Right cardiac atrium (tissue), 5 donors: ENCODE measurements at places on chromosomes 5 and 9. TPM values are rescaled to one million over a fixed set of nuclear protein-coding genes. Genes with fewer than 3 reads are reported as not detected.

DNA sequence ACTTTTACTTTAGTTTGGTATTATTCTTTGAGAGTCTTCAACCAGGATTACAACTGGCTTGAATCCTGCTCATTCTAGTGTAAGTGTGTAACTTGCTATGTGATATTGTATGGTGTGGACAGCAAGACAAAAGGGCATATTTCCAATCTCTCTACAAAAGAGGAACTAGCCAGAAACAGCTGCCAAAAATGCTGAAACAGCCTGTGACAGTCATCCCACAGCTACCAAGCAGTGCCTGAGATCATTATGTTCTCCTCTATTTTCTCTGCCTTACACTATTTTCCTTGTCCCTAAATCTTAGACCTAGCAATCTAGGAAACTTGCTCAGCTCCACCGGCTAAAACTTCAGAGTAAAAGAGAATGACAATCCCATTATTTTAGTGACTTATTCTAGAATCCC is 42.8 kb downstream of the WDR41 start:
- DNase-seq = no peak

DNA sequence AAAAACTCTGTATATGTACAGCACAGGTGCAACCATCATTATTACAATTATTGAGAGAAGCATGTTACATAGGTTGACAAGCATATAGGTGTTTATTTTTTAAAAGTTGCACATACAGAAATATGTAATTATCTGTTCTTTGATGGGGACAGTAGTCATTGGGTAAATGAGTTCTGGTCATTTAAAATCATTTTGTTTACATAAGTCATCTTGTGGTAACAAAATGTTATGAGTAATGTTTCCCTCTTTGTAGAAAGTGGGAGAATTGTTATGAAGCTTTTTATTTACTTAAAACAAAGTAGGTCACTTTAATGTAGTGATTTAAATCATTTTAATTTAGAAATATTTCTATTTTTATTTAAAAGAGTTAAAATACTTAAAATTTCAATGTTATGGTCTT is 33.8 kb upstream of the FBXL17 start:
- DNase-seq = no peak

GRCh38 chr5:43804041-43804440 is 201.1 kb downstream of the NNT start:
- DNase-seq = no peak

Gene POU5F2
- 0.57 TPM for total RNA-seq

- DNase-seq = no peak
These were observed 8.7 kb downstream of the SETD9 start for GRCh38 chr5:56918054-56918453.

GRCh38 chr5:13359344-13359743 is 585.1 kb downstream of the DNAH5 start:
- no peak for DNase-seq

DNA sequence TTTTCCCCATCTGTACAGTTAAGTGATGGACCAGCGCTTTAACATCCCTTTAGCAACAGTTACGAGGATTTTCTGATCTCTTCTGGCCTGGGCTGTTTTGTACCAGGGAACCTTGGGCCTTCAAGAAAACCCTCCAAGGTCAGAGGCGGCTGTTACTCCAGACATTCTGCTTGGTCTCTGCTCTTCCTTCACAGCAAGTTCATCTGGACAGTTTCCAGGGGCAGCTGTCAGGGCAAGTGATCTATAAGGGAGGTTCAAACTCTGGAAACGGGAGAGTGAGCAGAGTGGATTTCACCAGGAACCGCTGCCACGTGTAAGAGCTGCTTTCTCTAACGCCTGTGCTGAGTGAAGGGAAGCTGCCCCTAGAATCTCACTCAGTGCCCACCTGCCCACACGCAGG is 36.7 kb downstream of the ZNF618 start:
- no peak for DNase-seq

GRCh38 chr5:39414426-39414825 is 10.4 kb downstream of the DAB2 start:
- no peak for DNase-seq

DNA sequence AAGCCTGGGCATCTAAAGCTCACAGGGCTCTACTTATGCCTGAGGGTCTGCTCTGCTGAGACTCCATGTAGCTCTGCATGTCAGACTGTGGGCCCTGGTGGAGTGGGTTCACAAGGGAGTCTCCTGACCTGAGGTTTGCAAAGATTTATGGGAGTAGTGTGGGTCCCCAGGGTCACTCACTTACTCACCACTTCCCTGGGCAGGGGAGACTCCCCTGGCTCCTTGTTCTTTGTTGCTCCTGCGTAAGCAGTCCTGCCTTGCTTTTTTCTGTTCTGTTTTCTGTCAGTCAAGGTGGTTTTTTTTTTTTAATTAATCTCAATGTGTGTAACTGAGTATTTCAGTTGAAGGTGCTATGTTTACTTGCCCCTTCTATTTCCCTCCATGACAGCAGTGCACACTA is 256.6 kb downstream of the TMEM38B start:
- no peak for DNase-seq

DNA sequence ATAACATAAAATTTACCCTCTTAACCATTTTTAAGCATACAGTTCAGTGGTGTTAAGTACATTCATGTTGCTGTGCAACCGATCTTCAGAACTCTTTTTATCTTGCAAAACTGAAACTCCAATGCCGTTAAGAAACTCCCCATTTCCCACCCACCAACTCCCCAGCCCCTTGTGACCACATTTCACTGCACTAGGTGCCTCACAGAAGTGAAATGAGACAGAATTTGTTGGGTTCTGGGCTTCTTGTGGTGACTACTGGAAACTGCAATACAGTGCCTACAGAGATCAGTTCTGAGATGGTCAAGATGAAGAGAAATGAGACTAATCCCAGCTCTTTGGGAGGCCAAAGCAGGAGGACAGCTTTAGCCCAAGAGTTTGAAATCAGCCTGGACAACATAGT is 202.1 kb upstream of the SLC30A5 start:
- DNase-seq = no peak

DNA sequence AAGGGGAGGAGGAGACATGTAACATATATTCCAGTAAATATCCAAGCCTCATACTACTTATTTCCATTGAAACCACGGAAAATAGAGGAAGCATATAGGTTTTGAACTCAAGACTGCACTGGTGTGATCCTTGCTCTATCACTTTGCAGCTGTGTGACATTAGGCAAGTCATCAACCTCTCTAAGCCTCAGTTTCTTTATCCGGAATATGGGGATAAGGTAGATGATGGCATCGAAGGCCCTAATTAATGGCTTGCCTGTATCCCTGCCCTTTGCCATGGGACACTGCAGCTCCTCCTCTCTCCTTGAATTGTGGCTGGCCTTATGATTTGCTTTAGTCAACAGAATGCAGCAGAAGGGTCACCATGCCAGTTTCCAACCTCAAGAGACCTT is 6.9 kb downstream of the SHB start:
- DNase-seq = no peak

Gene GABRG2
- not detected for total RNA-seq

Gene ZDHHC12
- 9.2 TPM for total RNA-seq

DNA sequence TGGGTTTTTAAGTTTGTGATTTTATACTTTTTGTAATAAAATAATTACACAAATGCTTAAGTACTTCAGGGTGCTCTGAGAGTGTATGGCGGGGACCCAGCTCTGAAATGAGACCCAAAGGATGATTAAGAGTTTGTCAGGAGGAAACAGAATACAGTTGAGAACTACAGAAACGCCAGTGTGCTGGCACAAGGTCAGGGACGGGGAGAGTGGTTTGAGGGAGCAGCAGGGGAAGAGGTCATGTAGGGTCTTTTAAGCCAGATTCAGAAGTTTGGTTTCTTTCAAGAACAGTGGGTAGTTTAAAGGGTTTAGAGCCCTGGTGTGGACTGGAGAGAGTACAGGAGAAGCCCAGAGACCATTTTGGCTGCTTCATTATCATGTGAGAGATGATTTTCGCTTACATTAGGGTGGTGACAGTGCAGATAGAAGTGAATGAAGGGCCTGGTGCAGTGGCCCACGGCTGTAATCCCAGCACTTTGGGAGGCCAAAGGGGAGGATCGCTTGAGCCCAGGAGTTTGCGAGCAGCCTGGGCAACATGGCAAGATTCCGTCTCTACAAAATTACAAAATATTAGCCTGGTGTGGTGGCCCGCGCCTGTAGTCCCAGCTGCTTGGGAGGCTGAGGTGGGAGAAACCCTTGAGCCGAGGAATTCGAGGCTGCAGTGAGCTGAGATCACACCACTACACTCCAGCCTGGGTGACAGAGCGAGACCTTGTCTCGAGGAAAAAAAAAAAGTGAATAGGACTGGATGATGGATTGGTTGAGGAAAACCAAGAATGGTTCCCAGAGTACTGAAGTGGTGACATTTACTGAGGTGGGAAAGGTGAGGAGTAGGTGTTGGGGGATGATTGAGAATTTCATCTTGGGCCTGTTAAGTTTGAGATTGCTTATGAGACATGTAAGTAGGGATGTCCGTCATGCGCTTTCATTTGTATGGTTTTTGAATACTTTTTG is 1.4 kb upstream of the ETF1 start:
- DNase-seq = no peak

Gene TMED9
- total RNA-seq = 102 TPM

Gene ALAD
- total RNA-seq = 43.6 TPM

- DNase-seq = no peak
These were observed 374.0 kb downstream of the NFIB start for GRCh38 chr9:13939701-13940490.

Gene SURF2
- 12.8 TPM for total RNA-seq

DNA sequence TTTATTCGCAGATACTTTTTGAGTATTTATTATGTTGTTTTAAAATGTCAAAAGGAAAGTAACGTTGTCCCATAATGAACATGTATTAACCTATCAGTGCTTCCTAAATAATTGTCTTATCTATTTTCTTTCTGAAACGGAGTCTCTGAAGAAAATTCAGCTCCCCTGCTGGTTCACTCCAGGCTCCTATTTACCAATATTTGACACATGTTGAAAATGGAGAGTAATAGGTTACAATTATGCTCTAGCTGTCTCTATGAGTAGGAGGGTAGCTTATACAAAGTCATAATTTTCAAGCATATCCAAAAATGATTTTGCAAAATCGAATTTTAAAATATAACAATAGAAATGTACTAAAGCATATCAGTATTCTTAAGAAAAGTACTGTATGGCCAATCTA is 844.1 kb downstream of the CDH18 start:
- no peak for DNase-seq

Gene SLC6A19
- not detected for total RNA-seq

Gene OR1J2
- not detected for total RNA-seq

- no peak for DNase-seq
These were observed 50.0 kb downstream of the ATPSCKMT start for GRCh38 chr5:10199692-10200091.

- no peak for DNase-seq
These were observed 3.5 kb downstream of the MSANTD3 start for GRCh38 chr9:100430286-100430940.

DNA sequence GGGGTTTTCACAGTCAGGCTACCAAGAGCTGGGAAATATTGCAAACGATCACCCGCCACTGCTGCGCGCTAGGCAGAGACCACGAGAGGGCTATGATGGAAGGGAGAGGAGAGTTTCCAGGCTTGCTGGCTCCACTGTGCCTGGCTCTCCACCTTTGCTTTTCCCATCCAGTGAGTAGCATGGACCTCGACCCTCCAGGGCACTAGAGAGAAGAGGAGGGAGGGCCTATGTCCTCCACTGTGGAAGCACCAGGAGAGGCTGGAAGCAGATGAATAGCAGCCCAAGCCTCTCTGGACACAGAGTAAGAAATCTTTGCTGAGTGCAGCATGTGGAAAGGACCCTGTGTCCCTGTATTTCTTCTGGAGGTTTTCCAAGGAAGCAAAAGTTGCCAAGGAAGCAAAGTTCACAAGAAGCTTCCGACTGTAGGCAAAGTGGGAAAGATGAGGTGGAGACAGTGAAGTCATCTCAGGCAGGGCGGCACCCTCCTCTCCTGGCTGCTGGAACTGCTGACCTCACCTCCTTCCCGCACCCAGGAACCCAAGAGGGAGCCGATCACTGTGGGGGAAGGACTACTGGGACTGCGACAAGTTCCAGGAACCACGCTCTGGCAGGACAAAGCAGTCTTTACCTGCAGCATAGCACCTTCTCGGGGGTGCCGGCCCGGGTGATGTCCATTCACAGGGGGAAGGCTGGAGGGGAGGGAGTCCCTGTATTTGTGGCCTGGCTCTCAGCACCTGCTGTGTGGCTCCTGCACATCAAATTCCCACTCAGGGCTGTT is 79.6 kb downstream of the CSNK1A1 start:
- DNase-seq = peak; percentile 52

Gene PCSK1
- total RNA-seq = 1.4 TPM

Gene PALM2AKAP2
- 87.1 TPM for total RNA-seq

- DNase-seq = no peak
These were observed 8.1 kb upstream of the TSPAN17 start for GRCh38 chr5:176639208-176639607.

- DNase-seq = no peak
These were observed 10.4 kb upstream of the FIBCD1 start for GRCh38 chr9:130949188-130950038.

DNA sequence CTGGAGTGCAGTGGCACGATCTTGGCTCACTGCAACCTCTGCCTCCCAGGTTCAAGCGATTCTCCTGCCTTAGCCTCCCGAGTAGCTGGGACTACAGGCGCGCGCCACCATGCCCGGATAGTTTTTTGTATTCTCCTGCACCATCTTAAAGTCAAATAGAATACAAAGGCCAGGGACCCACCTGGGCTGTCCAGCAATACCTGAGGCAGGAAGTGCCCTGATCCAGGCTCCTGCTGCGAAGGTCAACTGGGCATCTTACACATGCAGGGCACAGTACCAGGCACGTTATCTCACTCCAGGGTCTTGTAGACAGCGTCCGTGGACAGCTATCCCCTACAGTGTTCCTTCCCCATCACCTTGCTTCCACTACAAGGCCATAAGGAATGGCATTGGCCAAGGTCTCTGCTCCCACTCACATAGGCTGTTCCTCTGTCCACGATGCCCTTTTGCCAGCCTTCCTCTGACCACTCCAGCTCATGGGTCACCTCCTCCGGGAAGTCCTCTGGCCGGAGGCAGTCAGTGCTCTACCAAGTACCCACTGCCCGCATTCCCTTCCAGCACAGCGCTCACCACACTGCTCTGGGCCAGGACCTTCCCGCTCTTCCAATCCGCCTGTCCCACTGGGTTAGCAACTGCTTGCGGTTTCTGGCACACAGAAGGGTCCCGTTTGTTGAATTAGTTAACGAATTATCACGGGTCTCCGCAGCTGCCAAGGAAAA is 978 bp downstream of the P4HA2 start:
- DNase-seq = peak; percentile 46

GRCh38 chr5:126659805-126660482 is 59.2 kb downstream of the PHAX start:
- no peak for DNase-seq

DNA sequence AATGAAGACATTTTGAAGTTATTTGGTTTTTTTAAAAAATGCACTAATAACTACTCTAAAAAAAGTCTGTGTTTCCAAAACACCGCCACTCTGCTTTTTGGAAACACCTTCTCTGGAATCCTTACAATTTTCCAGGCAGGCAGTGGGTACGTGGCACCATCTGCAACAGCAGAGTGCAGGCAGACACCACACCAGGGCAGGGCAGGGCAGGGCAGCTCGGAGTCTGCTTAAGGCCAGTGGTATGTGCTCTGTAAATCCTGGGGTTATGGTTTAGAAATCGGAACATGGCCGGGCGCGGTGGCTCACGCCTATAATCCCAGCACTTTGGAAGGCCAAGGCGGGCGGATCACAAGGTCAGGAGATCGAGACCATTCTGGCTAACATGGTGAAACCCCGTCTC is 97.6 kb downstream of the TLE1 start:
- no peak for DNase-seq

GRCh38 chr5:111122398-111122797 is 30.2 kb downstream of the WDR36 start:
- no peak for DNase-seq

GRCh38 chr5:22504411-22504810 is 348.7 kb downstream of the CDH12 start:
- no peak for DNase-seq

Gene TAF11L8
- total RNA-seq = not detected

Gene IFNA2
- total RNA-seq = not detected
